ENCODE measurements at places on chromosomes 6 and 20.

- peak; percentile 45 for DNase-seq
These were observed at the start of gene HFE for GRCh38 chr6:26087284-26088115. HFE (plus strand) TSS chr6:26087429; CDS start chr6:26087441, 12 bp downstream.

DNA sequence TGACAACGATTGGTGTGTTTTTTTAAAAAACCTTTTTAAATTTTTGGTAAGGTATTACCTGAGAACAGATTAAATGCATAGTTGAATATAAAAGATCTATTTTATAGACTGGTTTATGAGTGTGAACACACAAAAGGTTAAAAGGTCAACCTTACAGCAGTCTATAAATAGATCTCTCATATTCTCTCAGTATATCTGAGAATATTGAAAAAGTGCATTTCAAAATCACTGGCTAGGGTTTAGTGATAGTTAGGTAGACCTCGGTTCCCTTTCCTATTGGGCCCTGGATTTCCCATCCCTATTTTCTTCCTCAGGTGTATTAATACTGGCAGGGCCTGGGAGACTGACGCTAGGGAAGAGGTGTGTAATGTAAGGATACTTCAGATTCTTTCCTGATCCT lies 723 bp upstream of the ZNF451 start:
- DNase-seq, result no peak

DNA sequence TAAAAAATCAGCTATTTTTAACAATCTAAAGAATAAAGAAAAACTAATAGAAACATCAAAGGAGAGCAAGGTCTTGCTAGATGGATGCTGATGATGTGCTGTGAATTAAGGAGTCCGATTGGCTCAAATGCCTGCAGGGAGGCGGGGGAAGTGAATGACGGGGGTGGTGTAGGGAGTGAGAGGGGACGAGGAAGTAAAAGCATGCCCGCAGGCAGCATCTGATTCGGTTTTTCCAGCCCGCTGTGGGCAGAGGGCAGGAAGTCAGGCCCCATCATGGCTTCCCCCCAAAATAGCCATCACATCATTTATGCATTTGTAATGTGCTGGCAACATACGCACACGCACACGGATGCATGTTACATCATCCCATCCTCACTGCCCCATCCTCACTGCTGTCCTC lies 10.3 kb downstream of the RSPO4 start:
- DNase-seq, result no peak

GRCh38 chr6:2948228-2949025 lies 22.9 kb downstream of the SERPINB6 start:
- DNase-seq, result no peak

GRCh38 chr6:98977671-98978292 lies 30.0 kb upstream of the FBXL4 start:
- no peak for DNase-seq

- no peak for DNase-seq
These were observed 134.6 kb downstream of the PHACTR1 start for GRCh38 chr6:12851123-12851695.

- peak; percentile 48 for DNase-seq
These were observed 44.3 kb downstream of the KHDC1L start for GRCh38 chr6:73180763-73181619.

GRCh38 chr6:121143476-121143875 lies 190.8 kb downstream of the TBC1D32 start:
- DNase-seq, result no peak

DNA sequence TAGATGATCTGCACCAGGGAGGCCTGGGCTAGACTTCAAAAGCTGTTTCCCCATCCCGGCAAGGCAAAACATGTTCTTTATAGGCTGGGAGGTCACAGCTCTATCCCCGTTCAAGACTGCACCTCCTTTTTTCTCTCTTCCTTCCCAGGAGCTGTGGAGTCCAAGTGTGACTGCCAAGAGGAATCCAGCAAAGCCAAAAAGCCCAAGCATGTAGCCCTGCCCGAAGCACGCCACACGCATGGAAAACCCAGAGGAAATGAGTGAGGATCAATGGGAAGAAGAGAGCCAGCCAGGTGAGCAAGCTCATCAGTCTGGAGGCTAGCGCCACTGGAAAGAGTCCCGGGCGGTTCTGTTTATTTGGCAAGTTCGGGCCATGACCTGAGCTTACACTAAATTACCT lies 240.4 kb downstream of the PRL start:
- no peak for DNase-seq

GRCh38 chr6:82970839-82971238 lies 94.8 kb downstream of the UBE3D start:
- no peak for DNase-seq

DNA sequence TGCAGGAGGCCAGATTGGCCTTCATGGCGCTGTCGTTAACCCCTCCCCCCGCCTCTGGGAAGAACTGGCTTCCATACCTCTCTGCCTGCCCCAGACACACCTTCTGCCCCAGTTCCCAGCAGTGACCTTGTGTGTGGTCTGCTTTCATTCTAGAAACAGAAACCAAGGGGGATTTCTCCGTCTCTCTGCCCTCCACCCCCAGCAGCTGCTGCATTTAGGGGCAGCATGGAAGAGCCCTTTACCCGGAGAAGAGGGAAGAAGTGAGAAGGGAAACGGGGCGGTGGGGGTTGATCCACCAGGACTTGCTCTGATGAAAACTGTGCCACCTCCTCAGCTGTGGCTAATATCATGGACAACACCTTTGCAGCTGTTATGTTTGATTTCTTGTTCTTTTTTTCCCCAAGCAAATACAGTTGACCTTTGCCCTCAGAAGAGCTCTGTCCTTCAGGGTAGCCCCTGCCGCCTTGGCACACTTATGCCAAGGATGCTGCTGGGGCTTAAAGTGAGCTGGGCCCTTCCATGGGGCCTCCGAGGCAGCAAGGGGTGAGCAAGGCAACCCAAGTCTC lies 6.1 kb downstream of the GLP1R start:
- DNase-seq, result no peak

- no peak for DNase-seq
These were observed 101.5 kb downstream of the PHACTR3 start for GRCh38 chr20:59705651-59706399.

- DNase-seq, result no peak
These were observed 96.8 kb upstream of the GJE1 start for GRCh38 chr6:142035890-142036289.

- DNase-seq, result no peak
These were observed 2.9 kb downstream of the MAP7 start for GRCh38 chr6:136547336-136547735.

- DNase-seq, result no peak
These were observed 46.9 kb upstream of the BACH2 start for GRCh38 chr6:90343576-90343975.

- DNase-seq, result no peak
These were observed 333.2 kb downstream of the ADGRB3 start for GRCh38 chr6:68968301-68968649.
